Kidney epithelial cell (primary cell): ENCODE measurements at places on chromosomes 6 and 20.

DNA sequence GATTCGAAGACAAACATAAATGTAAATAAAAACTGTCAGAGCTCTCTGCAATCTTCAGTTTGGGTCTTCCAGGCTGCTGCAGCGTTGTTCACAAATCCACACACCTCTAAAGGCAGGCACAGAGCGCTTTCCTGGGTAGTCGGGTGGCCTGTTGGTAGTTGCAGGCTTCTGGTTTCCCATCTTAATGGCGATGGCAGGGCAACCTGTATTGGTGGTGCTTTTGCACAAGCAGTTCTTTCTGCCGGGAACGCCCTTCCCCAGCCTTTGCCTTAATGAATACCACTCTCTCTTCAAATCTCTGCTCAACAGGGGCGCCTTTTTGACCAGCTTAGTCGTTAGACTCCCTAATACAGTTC is 723 bp upstream of the IFT52 start:
- no peak for DNase-seq

- DNase-seq = no peak
Observed at GRCh38 chr6:16754876-16755275, 6.4 kb downstream of the ATXN1 start.

DNA sequence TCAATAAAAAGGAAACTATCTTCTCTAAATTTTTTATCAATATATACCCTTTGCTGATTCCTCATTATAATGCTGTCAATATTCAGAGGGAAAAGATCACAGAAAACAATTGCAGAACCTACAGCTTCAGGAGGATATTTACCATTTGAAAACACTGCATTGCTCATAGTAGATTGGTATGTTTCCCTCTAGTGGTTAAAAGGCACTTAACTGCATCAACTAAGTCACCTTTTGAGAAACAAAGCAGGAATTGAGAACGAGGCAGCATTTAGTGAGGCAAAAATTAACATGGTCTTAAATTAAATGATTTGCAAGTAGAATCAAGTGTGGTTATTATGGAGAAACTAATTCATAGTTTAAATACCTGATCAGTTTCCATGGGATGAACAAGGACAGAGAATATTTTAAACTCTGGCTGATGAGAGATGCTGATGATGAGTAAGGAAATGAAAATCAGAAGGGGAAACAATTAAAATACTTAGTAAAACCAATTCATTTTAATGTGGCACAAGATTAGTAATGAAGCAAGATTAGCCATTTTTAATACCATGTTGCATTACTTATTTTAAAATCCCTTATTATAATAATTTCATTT is 642.1 kb downstream of the EPHA7 start:
- peak; percentile 26 for DNase-seq

- no peak for DNase-seq
Observed at GRCh38 chr20:11205769-11206362, 532.1 kb upstream of the JAG1 start.

GRCh38 chr20:17593902-17594301 is 24.0 kb downstream of the DSTN start:
- DNase-seq = no peak

DNA sequence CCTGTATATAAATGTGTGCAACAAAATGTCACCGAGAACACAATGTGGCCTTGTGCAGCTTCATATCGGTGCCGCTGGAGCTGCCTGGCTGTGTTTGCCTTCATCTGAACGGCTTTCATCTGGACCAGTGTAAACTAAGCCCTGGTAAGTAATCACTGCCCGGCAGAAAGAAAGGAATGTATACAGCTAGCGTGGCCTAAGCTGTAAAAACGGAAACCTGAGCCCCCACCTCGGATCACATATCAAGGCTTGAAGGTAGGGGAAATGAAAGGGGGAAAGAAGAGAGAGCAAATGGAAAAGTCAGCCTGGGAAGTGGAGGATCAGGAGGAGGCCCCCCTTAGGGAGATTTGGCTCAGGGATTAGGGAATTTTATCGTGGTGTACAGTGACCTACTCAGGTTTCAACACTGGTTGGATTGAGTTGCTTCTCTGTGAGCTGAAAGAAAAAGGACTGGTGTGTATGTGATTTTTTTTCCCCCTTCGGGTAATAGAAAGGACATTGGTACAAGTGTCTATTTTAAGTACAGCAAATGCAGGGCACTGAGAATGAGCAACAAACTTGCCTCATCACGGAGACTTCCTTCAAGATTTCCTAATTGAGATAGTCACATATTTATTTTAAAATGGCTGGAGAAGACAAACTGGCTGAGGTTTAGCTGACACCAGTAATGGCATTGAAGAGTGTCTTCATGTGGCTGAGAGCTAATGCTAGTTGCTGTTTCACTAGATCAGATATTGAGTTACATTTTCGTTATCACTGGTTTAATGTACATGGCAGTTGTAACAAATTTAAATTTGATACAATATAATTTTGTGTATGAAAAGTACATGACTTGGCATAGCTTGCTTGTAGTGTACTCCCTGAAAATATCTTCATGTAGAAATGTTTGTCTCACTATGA is 3.5 kb downstream of the SOBP start:
- no peak for DNase-seq

DNA sequence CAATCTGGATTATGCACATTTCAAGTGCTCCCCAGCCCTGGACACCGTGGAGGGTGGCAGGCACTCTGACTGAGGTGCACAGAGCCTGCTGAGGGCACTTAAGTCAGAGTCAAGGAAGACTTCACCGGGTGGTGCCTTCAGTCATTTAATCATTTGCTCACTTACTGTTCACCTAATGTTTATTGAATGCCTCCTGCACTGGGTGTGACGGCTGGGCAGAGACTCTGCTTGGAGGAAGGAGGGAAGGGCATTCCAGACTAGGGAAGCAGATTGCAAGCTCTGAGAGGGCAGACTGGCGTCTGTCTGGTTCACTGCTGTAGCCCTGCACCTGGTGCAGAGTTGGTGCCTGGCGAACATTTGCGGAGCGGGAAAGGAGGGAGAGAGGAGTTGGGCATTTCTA is 54.2 kb upstream of the FAM83D start:
- DNase-seq = no peak

DNA sequence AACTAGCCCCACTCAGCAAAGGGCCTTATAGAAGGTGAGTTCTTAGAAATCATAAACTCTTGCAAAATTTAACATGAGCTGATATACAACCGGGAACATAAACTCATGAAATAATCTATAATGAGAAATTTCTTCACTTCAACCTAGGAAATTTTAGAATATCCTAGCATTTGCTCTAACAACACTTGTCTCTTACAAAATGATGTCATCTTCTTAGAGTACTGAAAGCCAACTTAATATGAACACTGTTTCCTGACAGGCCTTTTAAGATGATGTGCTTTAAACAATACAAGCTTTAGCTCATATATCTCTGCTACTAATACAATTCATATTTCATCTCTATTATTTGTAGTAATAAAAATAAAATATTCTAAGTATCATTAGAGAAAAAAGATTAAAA is 932 bp downstream of the PACRG start:
- no peak for DNase-seq

GRCh38 chr6:15553031-15553430 is 109.8 kb downstream of the DTNBP1 start:
- no peak for DNase-seq

DNA sequence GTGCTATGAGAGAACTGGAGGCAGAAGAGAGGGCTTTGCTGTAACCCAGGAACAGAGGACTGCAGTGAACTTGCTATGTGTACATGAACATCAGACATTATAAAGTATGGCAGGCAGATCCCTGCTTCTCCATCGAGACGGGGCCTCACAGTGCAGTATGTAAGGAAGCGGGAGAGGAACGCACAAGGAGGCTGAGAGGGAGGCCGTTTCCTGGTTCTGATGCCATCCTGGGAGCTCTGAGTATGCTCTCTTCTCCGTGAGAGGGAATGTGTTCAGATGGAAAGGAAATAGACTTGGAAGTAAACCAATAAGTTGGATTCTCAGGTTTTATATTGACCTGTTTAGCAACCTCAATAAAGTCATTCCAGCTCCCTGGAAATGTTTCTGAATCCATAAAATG is 101.8 kb downstream of the ALDH8A1 start:
- DNase-seq = no peak

GRCh38 chr6:11370191-11371018 is 137.9 kb upstream of the NEDD9 start:
- DNase-seq = no peak

DNA sequence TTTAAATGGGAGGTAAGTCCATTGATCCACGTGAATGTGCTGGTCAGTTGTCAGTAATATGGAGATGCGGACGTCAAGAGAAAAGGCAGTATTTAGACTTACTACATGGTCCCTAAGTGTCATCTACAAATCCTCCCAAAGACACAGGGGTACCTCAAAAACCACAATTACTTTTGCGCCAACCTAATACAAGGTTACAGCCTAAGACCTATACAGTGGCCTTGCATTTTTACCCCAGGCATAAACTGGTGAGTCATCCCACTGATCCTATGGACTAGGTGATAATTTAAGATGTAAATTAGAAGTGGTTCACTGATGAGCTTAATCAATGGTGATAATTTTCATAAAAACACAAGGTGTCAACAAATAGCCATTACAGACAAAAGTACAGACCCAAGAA is 141.0 kb downstream of the NFATC2 start:
- DNase-seq = no peak

- DNase-seq = no peak
Observed at GRCh38 chr6:26554697-26555504, 16.7 kb downstream of the HMGN4 start.

DNA sequence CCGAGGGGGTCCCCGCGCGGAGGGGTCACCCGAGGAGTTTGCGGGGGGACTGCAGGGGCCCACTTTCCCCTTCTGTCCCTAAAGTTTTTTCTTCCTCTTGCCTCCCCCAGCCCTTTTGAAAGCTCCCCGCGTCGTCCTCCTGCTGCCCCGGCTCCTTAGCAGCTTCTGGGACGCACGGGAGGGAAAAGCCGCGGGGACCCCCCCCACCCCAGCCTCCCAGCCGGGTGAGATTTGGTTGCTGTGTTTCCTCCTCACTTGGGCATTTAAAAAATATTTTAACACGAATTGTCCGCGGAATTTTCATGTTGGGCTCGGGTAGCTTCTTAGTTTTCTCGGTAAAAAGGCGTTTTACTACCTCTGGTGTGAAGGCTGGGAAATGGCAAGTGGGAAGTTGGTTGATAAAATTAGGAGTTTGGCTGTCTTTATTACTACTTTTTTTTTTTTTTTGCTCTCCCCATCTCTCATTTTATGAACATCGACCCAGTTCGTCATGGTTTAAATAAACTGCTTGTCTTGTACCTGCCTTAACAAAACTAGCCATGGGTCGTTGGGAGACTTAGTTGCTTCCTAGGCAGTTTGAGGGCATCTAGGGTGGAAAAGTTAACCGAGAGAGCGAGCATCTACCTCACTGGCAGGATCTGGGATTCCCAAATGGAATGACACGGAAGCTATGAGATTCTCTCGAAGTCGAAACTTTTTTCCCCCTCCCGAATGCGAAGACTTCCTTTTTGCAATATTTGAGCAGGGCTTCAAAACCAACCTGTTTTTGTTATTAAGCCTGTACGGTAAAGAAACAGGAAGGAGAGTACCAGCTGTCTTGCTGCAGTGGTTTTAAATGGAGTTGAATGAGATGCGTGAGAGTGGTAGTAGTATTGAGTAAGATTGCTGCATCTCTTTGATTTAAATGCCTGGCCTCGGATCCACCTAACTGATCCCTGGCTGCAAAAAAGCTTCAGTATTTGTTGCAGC is 868 bp downstream of the NCOA3 start:
- DNase-seq = no peak

DNA sequence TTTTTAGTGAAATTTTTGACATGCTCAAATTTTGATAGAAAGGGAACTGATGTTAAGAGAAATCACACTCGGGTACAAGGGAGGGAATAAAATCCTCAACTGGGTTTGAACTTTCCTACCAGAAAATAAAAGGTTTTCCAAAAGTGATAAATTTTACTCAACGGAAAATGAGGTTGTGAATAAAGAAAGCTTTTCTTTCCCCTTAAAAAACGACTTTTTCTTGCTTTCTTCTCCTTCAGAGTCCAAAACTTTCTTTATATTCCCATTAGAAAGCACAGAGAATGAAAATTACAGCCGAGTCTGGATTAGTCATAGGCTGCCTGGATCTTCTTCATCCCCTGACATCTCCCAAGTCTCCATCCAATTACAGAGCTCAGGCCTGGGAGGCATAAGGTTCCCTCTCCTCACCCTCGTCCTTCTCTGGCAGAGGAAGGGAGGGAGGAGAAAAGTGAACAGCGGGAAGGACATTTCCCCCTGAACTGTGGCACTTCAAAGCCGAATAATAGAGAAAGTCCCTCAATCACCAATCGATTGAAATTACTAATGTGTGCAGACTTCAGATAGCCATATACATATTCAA is 28.1 kb upstream of the QKI start:
- no peak for DNase-seq

DNA sequence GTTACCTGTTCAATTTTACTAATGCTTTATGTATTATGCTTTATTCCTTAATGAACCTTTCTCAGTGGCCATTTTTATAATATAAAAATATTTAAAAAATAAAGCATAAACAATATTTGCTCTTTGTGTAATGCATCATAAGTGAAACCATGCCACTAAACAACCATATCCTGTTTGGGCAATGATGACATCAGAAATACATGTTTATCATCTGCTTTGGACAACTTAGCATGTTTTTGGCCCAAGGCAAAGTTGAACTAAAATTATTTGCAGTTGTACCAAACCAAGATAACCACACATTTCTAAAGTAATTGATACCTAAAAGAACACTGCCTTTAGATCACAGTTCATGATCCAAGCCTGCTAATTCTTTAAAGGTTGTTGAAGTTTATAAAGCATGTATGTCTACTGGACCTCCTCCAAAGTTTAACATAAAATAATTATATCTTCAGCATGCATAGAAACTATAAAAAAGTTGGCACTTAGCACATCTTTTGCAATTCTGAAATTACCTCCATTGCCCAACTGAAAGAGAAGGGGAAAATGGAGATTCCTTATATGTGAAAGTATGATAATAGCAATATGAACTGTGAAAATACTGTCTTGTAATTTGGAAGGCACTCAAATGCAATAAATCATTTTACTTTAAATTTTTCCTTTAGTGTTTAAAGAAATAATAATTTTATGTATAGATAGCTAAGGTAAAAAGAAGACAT is 325.6 kb upstream of the RUNX2 start:
- no peak for DNase-seq

DNA sequence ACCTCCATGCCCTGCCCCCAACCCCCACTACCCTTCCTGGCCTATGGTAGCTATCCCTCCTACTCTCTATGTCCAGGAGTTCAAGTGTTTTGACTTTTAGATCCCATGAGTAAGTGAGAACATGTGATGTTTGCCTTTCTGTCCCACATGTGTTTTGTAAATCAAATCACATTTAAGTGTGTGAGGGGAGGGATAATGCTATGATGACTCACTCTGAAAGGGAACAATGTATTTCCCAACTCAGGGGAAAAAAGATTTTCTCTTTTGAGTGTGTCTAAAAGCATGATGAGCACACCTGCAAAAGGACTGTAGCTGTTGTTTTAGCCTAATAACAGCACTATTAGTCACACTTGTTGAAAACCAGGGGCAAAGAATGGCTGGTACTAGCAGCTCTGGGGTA is 193.7 kb downstream of the GJA10 start:
- DNase-seq = peak; percentile 75
